ENCODE measurements at places on chromosomes 11 and 22.

DNA sequence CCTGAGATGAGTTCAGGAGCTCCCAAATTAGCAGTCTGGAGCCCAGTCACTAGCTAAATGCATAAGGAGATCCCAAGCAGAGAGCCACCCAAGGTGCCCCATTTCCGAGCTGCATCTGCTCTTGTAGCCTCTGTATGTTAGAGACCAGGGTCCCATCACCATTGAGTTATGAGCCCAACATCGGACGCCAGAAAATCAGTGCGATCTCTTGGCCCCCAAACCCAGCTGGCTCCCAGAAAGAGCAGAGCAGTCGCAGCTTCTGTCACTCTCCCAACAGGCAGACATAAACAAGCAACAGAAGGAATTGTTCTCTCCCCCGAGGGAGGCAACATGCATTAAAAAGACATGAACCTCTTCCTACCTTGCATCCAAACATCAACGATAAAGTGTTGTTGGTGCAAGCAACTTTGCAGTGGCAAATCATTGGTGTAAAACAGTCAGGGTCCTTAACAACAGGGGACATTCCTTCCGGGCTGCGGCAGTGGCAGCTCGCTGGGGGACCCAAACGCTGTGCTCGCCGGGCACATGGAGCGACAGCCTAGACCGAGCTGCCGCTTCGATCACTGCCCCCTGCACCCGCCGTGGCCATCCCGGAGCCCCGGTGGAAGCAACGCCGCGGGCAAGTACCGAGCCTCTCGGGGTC is 907.1 kb downstream of the DLG2 start:
- DNase-seq, result no peak

- DNase-seq, result no peak
Measured at GRCh38 chr11:22640862-22641261, 15.2 kb upstream of the FANCF start.

GRCh38 chr11:15967166-15967565 is 389.2 kb downstream of the SOX6 start:
- no peak for DNase-seq

DNA sequence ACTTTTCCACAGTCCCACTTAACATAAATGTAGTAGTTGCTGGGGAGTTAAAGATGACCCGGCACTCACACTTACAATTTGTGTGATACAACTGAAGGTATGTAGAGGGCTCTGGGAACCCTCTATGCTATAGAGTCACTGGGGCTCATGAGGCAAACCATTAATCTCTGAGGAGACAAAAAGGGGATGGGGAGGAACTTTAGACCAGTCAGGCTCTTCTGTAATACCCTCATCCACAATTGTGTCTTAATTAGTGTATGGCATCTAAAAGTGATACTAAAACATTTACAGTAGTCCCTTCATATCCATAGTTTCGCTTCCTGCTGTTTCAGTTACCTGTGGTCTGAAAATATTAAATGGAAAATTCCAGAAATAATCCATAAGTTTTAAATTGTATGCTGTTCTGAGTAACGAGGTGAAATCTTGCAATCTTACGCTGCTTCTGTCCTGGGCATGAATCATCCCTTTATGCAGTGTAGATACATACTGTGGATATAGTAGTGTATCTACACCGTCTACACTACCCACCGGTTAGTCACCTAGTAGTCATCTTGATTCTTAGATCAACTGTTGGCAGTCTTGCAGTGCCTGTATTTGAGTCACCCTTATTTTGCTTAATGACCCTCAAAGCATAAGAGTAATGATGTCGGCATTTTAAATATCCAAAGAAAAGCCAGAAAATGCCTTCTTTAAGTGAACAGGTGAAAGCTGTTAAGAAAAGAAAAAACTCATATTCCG is 12.2 kb downstream of the CBL start:
- DNase-seq, result peak; percentile 91

GRCh38 chr22:42763965-42764480 is 43.4 kb upstream of the A4GALT start:
- DNase-seq, result no peak

GRCh38 chr22:26552466-26552865 is 37.5 kb downstream of the TPST2 start:
- no peak for DNase-seq

GRCh38 chr11:1072116-1072820 is 2.4 kb upstream of the MUC2 start:
- peak; percentile 94 for DNase-seq

- DNase-seq, result no peak
Measured at GRCh38 chr11:24321229-24321628, 175.6 kb upstream of the LUZP2 start.

DNA sequence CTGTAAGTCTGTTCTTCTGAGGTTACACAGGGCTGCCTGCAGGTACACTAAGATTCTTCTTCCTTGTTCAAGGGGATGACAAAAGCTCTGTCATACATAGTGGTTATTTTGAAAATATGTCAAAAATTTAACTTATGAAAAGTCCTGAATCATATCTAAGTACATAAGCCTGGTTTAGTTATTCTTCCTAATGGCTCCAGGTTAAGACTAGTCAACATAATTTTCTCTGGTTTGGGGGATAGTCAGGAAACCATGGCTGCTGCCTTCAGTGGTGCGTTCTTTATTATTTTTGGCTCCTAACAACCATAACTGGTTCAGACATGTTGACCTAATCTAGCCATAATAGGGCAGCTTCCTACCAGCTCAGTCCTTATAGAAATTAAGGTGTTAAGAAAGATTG is 257.4 kb upstream of the DDI1 start:
- no peak for DNase-seq

GRCh38 chr11:35983981-35984380 is 40.1 kb downstream of the LDLRAD3 start:
- no peak for DNase-seq

DNA sequence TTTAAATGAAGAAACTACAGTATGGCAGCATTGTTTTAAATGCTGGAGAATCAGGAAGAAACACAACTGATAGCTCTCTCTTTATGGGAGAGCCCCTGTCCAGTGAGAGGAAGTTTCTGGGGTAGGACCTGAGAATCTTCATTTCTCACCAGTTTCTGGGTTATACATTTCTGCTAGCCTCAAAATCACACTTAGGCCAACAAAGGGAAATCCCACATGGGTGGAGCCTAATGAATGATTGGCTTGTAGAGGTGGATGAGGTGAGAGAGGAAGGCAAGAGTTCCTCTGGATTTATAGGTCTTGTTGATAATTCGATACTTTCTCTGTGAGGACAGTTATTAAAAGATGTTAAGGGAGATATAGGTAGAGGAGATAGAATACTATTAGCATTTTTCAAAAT is 1397.3 kb upstream of the TENM4 start:
- DNase-seq, result no peak

DNA sequence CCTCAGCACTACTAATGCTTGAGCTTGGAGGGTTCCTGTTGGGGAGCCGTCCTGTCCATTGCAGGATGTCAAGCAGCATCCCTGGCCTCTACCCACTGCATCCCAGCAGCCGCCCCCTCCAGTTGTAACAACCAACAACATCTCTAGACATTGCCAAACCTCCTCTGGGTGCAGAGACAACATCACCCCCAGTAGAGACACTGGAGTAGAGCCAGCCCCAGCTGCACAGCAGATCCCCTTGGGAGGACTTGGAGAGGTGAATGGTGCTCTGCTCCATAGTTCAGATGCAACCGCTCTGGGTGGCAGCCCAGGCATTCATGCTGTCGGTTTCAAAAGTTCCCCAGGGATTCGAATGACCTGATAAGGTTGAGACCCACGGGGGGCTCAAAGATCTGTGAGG is 259.0 kb downstream of the MN1 start:
- DNase-seq, result no peak

- DNase-seq, result no peak
Measured at GRCh38 chr11:134278356-134278755, 2.2 kb downstream of the GLB1L3 start.

GRCh38 chr22:36856121-36856791 is 4.5 kb upstream of the NCF4 start:
- DNase-seq, result peak; percentile 61

- peak; percentile 70 for DNase-seq
Measured at GRCh38 chr11:35165423-35166368, 26.7 kb downstream of the CD44 start.

GRCh38 chr11:17275400-17276235 is 921 bp upstream of the NUCB2 start:
- peak; percentile 39 for DNase-seq

GRCh38 chr22:33099593-33099992 is 41.4 kb upstream of the SYN3 start:
- no peak for DNase-seq

- DNase-seq, result peak; percentile 40
Measured at GRCh38 chr11:99069856-99070444, 49.2 kb downstream of the CNTN5 start.

- DNase-seq, result no peak
Measured at GRCh38 chr11:9797300-9797699, 133.4 kb downstream of the SWAP70 start.

GRCh38 chr11:65293909-65294381 is 20.7 kb upstream of the CDC42EP2 start:
- no peak for DNase-seq

DNA sequence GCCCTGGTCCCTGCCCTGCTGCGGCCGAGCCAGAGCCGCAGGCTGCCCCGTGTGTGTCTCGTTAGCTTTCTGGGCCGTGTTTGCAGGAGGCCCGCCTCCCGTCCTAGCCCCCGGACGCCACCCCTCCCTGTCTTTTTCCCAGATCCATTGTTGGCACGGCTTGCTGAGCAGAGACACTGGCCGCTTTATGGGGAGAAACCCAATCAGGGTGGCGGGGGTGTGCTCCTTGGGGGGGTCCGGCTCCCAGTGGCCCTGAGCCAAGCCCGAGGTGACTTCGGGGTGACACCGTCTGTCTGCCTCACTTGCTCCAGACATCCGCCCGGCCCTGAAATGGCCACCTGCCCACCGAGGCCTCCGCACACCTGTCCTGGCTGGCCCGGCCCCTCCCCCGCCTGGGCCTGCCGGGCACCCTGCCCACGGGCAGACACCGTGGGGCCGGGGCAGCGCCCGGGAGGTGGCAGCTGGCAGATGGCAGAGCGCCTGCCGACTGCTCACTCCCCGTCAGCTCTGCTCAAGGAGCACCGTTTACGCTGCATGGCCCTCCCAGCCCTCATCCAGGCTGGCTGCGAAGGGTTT is 43.1 kb upstream of the PPARA start:
- no peak for DNase-seq

DNA sequence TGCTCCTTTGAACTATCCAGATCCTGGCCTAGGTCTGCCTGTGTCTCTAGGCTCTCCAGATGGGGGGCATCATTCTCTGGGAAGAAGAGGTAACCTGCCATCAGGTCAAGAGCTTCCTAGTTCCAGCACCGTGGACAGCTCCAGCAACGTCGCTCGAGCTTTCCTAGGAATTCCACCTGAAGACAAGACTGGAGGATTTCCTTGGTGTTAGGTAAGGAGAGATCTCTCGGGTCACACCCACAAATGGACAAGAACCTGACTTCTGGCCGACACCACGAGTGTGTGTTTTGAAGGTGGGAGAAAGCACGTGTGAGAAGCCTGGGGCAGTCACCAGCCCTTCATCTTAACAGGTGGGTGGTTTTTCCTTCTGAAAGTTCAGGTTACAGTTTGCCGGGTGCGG is 1.2 kb downstream of the PRG3 start:
- DNase-seq, result peak; percentile 19

- DNase-seq, result no peak
Measured at GRCh38 chr11:133955081-133955891, 1.5 kb downstream of the IGSF9B start.

DNA sequence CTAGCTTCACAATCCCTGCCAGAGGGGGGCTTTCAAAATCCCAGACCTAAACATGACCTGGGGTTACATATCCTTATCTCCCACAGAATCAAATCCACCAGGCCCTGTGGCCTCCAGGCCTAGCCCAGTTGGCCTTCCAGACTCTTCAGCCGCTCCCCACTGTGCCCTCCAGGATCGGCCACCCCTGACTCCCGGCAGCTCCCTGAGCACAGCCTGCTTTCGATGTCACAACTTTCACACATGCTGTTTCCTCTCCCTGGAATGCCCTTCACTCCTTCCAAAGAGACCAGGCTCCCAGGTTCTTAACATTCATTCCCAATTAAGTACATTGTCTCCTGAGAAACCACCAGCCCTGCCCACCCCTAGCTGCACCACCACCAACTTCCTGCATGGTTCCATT is 62.7 kb downstream of the CSNK2A3 start:
- DNase-seq, result no peak

DNA sequence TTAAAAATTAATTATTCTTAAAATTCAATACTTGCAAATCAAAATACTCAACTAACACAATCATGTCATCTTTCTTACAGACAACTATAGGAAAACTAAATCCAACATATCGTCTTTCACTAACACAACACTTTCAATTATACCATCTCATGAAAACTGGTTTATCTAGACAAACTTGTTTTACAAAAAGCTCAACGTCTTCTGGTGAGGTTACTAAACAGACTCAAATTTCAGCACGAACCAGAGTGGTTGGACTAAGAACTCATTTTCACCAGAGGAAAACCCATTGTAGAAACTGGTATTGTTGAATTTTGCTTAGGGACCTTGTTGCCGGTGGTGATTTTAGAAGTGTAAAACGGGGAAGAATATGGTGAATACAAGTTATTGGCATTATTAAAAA is 52.2 kb downstream of the NUP98 start:
- DNase-seq, result no peak

DNA sequence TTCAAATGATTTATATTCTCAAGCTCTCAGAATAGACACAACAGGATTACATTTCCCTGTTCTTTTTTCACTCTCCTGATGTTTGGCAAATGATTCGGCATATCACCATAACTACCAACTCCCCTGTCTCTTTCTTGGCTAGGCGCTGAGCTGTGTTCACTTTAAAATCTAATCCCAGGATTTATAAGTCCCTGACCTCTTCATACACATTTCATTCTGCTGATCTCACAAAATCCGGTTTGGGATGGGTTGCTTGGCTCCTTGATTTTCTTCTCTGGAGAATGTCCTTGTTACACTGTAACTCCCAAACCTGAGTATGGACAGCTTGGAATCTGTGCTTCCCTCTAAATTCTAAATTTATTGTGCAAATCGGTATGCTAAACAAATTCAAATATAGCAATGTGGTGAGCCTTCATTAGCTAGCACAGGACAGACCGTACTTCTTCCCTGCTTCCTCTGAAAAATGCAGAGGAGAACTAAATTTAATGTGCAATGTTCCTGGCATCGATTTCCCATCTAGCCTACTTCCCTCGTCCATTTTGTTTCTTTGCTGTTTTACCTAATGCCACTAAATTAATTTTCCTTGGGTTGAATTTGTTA is 858.5 kb upstream of the FAT3 start:
- DNase-seq, result no peak

DNA sequence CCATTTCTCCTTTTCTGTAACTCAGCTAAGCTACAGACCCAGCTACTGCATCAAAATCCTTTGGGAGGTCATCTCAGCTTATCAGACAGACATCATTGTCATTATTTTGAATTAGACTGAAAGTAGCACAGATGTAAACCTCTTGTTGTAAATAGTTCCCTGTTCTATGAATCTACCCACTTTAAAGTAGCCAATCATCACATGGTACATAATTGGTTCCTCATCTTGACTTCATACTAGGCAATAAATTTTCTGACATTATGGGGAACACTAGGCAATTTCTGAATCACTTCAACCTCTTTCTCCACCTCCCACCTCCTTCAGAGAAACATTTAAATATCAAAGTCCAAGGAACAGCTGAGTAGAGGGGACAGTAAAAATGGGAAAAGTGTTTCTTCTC is 47.9 kb downstream of the MPPED2 start:
- no peak for DNase-seq

Measured in A172 (cell line).